ENCODE measurements at places on chromosomes 12 and 14.
A peak's percentile ranks its signal among the peaks of the same experiment; 100 is the strongest.

DNA sequence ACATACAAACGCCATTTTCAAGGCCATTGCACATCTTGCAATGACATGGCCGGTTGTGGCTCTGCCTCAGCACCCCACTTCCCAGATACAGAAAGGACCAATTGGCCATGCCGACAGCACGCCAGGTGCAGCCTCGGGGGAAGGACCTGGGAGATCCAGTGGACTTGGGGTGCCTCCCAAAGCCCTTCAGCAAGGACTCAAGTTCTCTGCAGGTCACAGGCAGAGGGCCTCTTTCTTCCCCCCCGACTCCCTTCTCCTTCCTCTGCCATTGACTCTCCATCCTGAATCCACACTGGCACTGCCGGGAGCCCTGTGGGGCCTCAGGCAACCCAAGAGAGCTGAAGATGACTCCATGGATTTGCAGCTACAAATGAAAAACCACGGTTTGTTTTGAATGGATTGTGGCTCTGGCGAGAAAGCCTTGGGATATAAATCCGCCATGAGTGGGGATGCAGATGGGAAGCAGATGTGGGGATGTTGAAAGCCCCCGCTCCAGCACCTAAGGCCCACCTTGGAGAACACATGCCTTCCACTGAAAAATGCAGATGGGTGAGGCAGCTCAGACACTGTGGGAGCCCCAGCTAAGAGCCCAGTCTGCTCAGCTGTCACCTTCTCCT, 35.1 kb upstream of the LTBP2 start:
- peak; percentile 69 for DNase-seq

- no peak for DNase-seq
These were observed 18.5 kb upstream of the TBPL2 start for GRCh38 chr14:55458800-55459515.

DNA sequence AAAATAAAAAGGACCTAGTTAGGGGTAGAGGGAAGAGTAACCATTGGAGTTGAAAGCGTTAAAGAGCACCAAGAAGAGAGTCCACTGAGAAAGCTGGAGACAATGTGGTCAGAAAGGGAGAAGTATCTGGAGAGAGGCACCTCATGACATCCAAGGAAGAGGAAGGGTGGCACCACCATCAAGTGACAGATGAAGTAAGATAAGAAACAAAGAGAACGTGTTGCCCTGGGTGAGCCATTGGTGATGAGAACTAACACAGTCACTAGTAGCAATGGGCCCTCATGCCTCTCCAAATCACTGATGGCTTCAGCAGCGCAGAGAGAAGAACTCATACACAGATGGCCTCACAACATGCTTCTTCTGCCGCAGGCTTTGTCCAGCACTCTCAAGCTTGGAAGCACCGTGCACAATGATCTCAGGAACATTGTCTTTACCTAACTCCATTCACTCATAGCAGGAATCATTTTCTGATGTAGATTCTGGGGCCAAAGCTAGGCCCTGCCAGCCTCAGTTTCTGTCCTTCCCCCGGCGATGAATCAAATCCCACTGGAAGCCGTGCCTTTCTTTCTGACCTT, 252.9 kb downstream of the DPF3 start:
- DNase-seq: no peak

GRCh38 chr12:128818065-128819022, 5.4 kb downstream of the SLC15A4 start:
- no peak for DNase-seq

GRCh38 chr12:55684761-55685370, 22.8 kb downstream of the ITGA7 start:
- no peak for DNase-seq

- no peak for DNase-seq
These were observed 51.9 kb downstream of the TPCN1 start for GRCh38 chr12:113273053-113273725.

DNA sequence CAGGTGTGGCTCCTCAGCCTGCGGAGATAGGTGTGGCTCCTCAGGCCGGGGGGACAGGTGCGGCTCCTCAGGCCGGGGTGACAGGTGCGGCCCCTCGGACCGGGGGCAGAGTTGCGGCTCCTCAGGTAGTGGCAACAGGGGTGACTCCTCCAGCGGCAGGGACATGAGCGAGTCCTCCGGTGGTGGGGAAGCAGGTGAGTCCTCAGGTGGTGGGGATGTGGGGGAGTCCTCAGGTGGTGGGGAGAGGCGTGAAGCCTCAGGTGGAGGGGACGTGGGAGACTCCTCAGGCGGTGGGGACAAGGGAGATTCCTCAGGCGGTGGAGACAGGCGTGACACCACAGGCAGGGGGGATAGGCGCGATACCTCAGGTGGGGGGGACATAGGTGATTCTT, 9.2 kb downstream of the KMT2D start:
- no peak for DNase-seq

- DNase-seq: peak; percentile 15
These were observed 23.8 kb downstream of the GLIPR1L2 start for GRCh38 chr12:75414671-75415070.

- DNase-seq: no peak
These were observed 107.0 kb upstream of the RBM19 start for GRCh38 chr12:114073076-114073475.

GRCh38 chr14:101173698-101174521, 270.4 kb upstream of the RTL1 start:
- DNase-seq: no peak

GRCh38 chr12:4116251-4117111, 157.1 kb upstream of the CCND2 start:
- peak; percentile 39 for DNase-seq

GRCh38 chr14:70776197-70776596, 33.1 kb downstream of the MAP3K9 start:
- DNase-seq: no peak

- DNase-seq: no peak
These were observed 74.7 kb downstream of the BTG1 start for GRCh38 chr12:92070864-92071445.

GRCh38 chr14:106442857-106443256, 916.5 kb downstream of the TMEM121 start:
- no peak for DNase-seq

DNA sequence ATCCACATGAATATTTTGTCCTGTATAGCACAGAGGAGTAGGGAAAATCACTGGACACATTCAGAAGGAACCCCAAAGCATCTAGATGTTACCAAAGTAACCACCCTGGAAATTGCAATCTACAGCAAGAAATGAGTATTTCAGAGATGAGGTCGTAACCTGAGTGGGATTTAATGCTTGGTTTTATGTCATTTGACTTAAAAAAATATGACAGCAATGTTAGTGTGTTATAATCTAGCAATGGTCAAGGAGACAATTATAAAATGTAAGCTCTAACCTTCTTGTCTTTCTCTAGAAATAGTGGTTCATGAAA, 256.6 kb downstream of the NAV3 start:
- no peak for DNase-seq

GRCh38 chr12:32541754-32542374, 137.2 kb upstream of the DNM1L start:
- DNase-seq: no peak

DNA sequence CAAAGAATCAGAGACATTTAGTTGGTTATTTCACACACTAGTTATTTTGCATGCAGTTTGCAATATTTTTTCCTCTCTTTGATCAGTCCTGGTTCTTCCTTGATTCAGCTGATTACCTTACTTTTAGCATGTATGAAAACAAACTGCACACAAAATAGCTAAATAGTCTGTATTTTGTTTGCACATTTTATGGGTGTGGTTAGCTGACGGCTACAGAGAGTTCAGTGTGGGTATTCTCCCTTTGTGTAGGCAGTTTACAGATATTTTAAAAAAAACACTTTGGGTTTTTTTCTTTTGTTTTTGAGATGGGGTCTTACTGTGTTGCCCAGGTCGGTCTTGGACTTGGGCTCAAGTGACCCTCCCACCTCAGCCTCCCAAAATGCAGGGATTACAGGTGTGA, 28.5 kb downstream of the TOGARAM1 start:
- no peak for DNase-seq

GRCh38 chr12:68065687-68066086, 76.4 kb downstream of the IFNG-AS1 start:
- no peak for DNase-seq

DNA sequence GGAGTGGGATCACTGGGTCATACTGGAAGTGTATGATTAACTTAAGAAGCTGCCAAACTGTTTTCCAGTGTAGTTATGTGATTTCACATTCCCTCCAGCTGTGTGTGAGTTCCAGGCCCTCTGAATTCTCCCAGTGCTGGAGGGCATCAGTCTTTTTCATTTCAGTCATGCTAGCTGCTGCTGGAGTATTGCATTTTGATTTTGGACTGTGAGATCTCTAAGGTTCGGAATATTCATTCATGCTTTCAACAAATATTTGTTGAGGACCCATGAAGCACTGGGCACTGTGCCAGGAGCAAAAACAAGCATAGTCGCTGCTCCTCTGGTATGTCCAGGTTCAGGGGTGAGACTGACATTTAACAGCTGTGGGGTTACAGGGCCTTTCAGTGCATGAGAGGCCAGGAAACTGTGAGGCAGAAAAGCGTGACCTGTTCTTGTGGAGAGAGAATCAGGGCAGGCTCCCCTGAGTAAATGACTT, 133.2 kb downstream of the SCARB1 start:
- no peak for DNase-seq

GRCh38 chr14:74898694-74899093, 17.0 kb downstream of the DLST start:
- no peak for DNase-seq

DNA sequence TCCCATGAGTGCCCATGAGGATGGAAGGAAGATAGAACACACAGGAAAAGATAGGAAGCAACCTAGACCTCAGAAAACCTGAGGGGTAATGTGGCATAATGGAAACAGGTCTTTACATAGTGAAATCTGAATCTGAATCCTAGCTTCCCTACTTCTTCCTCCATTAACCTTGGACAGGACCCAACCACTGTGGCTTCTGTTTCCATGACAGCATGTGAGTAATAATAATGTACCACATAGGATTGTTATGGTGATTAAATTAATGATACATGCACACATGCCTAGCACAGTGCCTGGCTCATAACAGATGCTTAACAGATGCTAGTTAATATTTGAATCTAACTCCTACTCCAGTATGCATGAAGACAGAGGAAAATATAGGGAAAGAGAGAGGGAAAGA, 11.2 kb downstream of the TTC9 start:
- no peak for DNase-seq

DNA sequence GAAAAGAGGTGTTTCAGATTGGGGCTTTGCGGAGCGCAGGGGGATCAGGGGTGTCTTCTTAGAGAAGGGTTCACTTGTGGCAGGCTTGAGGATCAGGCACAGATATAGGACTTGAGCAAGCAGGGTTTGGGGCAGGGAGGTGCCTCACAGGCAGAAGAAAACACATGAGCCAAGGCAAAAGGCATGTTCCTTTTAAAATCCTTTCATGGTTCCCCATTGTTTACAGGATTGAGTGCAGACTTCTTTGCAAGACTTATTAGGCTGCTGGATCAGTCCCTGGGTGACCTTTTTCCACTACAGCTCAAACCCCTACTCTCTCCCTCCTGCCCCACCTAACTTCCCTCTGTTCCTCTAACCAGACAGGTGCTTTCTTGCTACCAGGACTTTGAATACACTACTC, 19.7 kb downstream of the HSPB8 start:
- DNase-seq: no peak

DNA sequence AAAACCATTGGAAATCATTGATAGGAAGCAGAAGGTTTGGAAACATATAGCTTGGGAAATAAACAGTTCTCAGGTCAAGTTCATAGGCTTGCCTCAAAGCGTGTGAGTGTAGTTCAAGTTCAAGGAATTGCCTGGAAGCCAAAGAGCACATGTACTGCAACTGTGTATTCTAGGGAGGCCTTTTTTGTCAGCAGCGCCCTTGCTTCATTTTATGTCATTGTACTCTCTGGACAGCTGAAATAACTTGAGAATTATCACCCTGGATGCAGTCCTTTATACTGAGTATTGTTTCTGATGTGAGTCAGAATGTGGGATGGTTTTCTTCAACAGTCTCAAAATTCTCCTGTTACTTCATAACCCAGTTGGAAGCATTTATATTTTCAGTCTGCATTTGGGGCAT, 16.0 kb upstream of the EVL start:
- DNase-seq: no peak

- DNase-seq: no peak
These were observed 14.3 kb downstream of the SCARB1 start for GRCh38 chr12:124849382-124849781.

- no peak for DNase-seq
These were observed 158.6 kb downstream of the PRIMA1 start for GRCh38 chr14:93629643-93630042.

DNA sequence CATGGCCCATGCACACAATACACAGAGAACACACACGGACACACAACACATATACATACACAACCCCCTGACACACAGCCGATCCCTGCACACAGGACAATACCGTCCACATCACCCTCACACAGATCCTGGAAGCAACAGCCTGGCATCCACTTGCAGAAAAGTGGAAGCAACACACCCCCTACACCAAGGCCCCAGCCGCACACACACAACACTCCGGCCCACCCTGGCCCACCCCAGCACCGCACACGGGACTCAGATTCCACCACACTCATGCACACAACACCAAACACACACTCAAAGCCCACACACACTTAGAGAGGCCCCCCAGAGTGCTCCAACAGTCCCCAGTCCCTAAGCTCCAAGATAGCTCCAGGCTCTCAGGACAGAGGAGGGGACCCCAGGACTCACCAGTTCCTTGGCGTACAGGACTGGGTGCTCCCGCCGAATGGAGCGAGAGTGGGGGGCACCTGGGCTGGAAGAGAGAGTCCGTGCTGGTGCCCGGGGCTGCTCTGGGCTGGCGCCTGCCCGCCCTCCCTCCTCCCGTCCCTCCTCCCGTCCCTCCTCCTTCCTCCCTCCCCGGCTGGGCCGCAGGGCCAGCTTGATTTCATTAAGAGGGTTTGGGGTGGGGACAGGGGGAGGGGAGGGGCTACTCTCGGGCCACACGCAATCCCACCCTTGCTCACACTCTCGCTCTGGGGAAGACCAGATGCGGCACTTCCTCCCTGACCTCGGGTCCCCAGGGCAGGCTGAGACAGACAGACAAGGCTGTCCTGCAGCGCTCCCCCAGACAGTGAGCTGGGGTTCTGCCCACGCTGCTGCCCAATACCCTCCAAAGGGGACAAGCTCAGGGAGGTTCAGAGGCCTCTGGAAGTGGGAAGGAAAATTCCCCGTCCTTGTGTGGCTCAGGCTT, at the start of gene TMEM119:
TSS of gene TMEM119 (minus strand) at position 526 of the 913 bp plus-strand sequence. CDS start 5,701 bp downstream, outside the sequence.
- peak; percentile 80 for DNase-seq

- DNase-seq: peak; percentile 98
These were observed 25.1 kb upstream of the CDK17 start for GRCh38 chr12:96425321-96425720.

DNA sequence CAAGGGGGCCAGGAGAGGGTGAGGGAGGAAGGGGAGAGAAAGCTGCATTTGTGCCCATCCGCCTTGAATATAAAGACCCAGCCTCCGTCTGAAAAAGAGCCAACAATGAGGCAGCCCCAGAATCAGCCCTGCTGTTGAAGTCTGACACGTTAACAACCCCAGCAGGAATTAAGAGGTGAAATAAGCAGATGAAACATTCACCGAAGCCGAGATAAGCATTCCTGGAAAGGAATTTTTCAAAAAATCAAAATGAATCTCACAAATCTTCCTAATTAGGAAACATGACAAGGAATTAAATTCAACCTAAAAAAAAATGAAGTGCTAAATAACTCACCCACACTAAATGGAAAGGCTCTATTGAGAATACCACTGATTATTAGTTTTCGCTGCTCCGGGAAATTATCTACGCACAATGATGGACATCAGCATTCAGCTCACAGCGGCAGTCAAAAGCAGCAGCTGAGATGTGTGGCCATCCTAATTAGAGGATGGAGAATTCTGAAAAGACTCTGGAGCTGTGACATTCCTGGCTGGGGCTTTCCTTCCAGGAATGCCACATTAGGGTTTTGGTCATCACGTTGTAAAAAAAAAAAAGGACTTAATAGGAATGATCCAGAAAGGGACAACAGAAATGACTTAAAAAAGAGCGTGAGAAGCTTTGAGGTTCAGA, 8.2 kb upstream of the PARP11 start:
- no peak for DNase-seq

All from fibroblast of skin of left quadriceps (primary cell).